Esophagus squamous epithelium (tissue), 5 donors: ENCODE measurements at places on chromosomes 3 and 15. TPM values are rescaled to one million over a fixed set of nuclear protein-coding genes. Genes with fewer than 3 reads are reported as not detected.

Gene KY
- total RNA-seq = 1.2 TPM

Gene SLC2A2
- not detected for total RNA-seq

Gene TADA3
- total RNA-seq = 34.7 TPM

Gene PLCH1
- total RNA-seq = 0.26 TPM

Gene GXYLT2
- total RNA-seq = 18.1 TPM

Gene RTP4
- total RNA-seq = 1.5 TPM

Gene IGDCC3
- total RNA-seq = not detected

Gene NEK10
- total RNA-seq = 0.88 TPM

Gene CHRM5
- not detected for total RNA-seq

Gene RPP25
- total RNA-seq = 12.4 TPM

Gene MGLL
- total RNA-seq = 36.7 TPM

Gene NAALADL2
- total RNA-seq = 6.3 TPM
